Sigmoid colon (tissue), 7 donors: ENCODE measurements at places on chromosomes 2 and 18.
A peak's percentile ranks its signal among the peaks of the same experiment; 100 is the strongest.

DNA sequence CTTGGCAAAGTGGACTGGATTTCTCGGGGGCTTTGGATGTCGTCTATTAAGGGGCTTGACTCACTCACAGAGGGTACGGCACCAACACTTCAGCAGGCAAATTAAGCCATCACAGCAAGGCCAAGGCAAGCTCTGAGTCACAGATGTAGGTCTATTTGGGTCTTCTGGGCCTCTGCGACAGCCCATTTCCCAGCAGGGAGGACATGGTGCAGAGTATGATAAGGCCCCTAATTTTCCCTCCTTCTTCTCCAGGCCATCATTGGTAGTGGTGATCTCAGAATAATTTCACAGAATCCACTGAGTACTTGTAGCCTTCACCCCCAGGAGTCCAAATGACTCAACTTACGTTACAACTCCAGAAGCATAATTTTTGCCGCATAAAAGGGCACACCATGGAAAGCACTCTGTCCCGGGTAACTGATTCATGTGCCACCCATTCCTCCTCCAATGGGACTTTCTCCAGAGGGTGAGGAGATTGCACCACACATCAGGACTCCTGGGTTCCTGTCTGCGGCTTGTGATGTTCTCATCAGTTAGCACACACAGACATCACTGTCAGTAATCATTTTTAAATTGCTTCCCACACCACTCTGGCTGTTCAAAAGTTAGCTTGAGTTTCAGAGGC, 164.9 kb downstream of the TXNL1 start:
- H3K4me1 ChIP-seq = peaks cover 19% of the 10 kb centered on the region
- no peaks in the 10 kb centered on the region for H3K36me3 ChIP-seq
- H3K27ac ChIP-seq = no peak overlapping the region
- no peaks in the 10 kb centered on the region for H3K27me3 ChIP-seq
- no peak overlapping the region for H3K4me3 ChIP-seq

DNA sequence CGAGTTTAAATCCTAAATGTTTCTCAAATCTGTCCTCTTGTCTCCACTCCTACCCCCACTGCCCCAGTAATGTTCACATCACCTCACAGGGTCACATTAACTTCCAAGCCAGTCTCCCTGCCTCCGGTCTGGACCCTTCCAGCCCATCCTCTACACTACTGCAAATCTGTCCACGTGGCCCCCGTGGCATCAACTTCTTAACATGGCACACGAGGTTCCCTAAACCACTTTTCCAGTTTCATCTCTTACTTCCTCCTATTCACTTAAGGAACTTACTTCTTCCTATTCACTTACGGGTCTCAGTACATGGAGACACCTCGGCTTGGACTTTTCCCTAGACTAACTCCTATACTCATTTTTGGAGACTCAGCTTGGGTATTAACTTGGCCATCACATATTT, 27.0 kb downstream of the MRPL33 start:
- H3K27me3 ChIP-seq = no peaks in the 10 kb centered on the region
- no peaks in the 10 kb centered on the region for H3K36me3 ChIP-seq
- peaks cover 52% of the 10 kb centered on the region for H3K4me1 ChIP-seq
- no peak overlapping the region for H3K4me3 ChIP-seq
- peak overlapping the region; percentile 93 for H3K27ac ChIP-seq

- H3K27ac ChIP-seq = peak overlapping the region; percentile 96
- H3K27me3 ChIP-seq = no peaks in the 10 kb centered on the region
- H3K4me3 ChIP-seq = peak overlapping the region; percentile 95
- DNase-seq = no peak
- no peaks in the 10 kb centered on the region for H3K36me3 ChIP-seq
These were observed 598 bp upstream of the CEP68 start for GRCh38 chr2:65055422-65056214.

GRCh38 chr2:96811917-96812316, 4.2 kb upstream of the CNNM3 start:
- no peak overlapping the region for H3K4me3 ChIP-seq
- peak; percentile 88 for DNase-seq
- H3K27me3 ChIP-seq = no peaks in the 10 kb centered on the region
- H3K4me1 ChIP-seq = no peaks in the 10 kb centered on the region

DNA sequence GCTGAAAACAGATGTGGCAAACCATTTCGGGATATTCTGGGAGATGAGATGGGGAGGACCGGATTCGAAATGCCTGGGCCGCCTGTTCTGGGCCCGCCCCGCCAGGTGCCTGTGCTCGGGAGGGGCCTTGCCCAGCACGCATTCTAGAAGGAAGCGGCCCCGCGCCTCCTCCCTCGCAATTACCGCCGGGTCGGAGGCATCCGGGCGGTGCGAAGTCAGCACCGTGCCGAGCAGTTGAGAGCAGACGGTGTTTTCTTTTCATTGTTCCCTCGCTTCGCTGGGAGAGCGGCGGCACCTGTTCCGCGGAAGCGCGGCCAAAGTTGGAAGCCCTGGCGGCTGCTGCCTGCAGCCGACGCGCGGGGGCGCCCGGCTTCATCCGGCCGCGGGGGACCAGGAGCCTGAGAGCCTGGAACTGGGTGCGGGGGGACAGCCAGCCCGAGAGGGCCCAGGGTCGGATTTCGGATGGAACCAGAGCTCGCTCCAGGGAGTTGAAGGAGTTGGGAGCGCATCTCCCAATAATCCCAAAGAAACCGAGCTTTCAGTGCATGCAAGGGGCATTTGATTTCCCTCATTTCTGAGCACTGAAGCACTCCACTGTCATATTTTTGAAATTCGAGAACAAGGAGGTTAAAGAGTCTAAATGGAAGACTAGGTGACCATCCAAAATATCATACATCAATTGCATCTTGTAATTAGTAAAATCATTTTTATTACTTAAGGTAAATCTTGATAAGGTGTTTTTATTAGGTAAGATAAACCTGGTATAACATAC, 241.8 kb upstream of the RAB12 start:
- no peaks in the 10 kb centered on the region for H3K27me3 ChIP-seq
- H3K36me3 ChIP-seq = no peaks in the 10 kb centered on the region
- DNase-seq = no peak

DNA sequence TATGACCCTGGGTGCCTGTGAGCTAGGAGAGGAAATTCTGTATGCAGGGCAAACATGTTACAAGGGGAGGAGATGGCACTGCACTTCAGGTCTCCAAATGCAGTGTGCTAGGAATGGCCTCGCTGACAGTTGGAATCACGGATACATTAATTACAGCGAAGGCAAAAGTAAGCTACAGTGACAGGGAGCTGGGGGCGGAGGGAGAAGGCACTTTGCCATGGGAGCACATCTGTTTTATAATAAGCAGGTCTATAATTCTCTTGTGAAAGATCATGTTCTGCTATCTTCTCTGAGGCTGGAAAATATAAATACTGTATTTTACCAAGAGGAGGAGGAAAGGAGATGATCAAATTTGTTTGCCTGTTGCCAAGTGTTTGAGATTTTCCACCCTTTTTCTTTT, 56.3 kb upstream of the FZD5 start:
- H3K4me1 ChIP-seq = peaks cover 57% of the 10 kb centered on the region
- H3K36me3 ChIP-seq = no peaks in the 10 kb centered on the region
- peak overlapping the region; percentile 81 for H3K27ac ChIP-seq
- H3K27me3 ChIP-seq = no peaks in the 10 kb centered on the region
- peak overlapping the region; percentile 14 for H3K4me3 ChIP-seq

DNA sequence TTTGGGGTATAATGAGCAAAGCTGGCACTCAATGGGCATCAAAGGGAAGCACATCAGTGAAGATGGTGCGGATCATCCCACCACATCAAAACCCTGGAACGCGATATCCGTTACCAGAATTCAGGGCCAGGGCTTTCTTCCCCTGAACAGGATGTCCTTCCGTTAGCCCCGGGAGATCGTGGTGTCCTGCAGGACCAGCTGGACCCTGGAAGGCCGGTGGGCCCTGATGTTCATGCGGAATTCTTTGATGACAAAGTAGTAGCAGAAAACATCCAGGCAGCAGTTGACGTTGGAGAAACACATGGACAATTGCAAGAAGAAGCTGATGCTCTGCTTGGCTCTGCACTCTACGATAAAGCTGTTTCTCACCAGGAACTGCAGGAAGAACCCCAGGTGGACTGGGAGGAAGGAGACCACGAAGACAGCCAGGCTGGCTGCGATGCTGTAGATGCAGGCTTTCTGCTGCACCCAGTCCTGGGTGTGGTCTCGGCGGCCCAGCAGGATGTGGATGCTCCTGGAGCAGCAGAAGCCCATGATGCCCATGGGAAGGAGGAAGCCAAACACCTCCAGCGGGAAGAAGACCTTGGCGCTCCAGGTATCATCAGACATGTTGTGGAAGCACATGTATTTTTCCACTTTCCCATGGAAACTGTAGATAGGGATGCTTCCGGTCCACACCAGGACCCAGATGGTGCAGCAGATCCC, 15.0 kb downstream of the GPR55 start:
- no peak overlapping the region for H3K4me3 ChIP-seq
- no peaks in the 10 kb centered on the region for H3K27me3 ChIP-seq
- no peaks in the 10 kb centered on the region for H3K4me1 ChIP-seq
- no peaks in the 10 kb centered on the region for H3K36me3 ChIP-seq

DNA sequence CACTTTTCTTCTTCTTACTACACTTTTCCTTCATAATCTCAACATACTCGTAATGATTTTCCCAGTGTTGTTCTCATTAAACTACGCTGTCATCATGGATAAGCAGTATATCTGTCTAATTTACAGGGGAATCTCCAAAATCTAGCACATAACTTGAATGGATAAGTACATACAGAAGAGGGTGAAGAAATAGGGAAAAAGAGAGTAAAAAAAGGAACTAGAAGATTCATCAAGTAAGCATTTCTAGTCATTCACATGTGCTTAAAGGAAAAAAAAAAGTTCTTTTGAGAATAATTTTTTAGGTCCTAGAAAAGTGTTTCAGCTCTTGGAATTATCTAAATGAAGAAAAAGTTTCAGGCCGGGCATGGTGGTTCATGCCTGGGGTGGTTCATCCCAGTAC, 51.6 kb downstream of the SRBD1 start:
- H3K4me3 ChIP-seq = no peak overlapping the region
- DNase-seq = no peak
- H3K4me1 ChIP-seq = no peaks in the 10 kb centered on the region

- no peaks in the 10 kb centered on the region for H3K27me3 ChIP-seq
- DNase-seq = no peak
- peaks cover 13% of the 10 kb centered on the region for H3K4me1 ChIP-seq
- no peaks in the 10 kb centered on the region for H3K36me3 ChIP-seq
- H3K27ac ChIP-seq = no peak overlapping the region
These were observed 20.7 kb downstream of the SLC4A3 start for GRCh38 chr2:219648176-219648575.

GRCh38 chr2:109558076-109558882, 55.5 kb downstream of the SEPTIN10 start:
- peak overlapping the region; percentile 13 for H3K27ac ChIP-seq
- no peaks in the 10 kb centered on the region for H3K36me3 ChIP-seq
- H3K4me3 ChIP-seq = no peak overlapping the region
- DNase-seq = no peak

DNA sequence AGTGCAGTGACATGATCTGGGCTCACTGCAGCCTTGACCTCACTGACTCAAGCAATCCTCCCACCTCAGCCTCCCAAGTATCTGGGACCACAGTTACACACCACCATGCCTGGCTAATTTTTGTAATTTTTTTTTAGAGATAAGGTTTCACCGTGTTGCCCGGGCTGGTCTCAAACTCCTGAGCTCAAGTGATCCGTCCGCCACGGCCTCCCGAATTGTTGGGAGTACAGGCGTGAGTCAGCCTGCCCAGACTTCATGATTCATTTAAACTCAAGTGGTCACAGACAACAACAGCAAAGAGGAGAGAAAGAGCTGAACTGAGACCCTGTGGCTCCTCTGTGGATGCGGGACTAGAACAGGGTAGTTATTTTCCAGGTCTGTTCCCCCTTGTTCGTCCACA, 83.0 kb downstream of the TSHZ1 start:
- no peak for DNase-seq
- H3K27me3 ChIP-seq = no peaks in the 10 kb centered on the region
- no peak overlapping the region for H3K27ac ChIP-seq
- no peak overlapping the region for H3K4me3 ChIP-seq
- no peaks in the 10 kb centered on the region for H3K4me1 ChIP-seq
- no peaks in the 10 kb centered on the region for H3K36me3 ChIP-seq

GRCh38 chr2:117692001-117692763, 122.3 kb upstream of the DDX18 start:
- H3K36me3 ChIP-seq = no peaks in the 10 kb centered on the region
- no peak for DNase-seq
- no peaks in the 10 kb centered on the region for H3K4me1 ChIP-seq
- H3K4me3 ChIP-seq = no peak overlapping the region
- H3K27me3 ChIP-seq = no peaks in the 10 kb centered on the region
- no peak overlapping the region for H3K27ac ChIP-seq

DNA sequence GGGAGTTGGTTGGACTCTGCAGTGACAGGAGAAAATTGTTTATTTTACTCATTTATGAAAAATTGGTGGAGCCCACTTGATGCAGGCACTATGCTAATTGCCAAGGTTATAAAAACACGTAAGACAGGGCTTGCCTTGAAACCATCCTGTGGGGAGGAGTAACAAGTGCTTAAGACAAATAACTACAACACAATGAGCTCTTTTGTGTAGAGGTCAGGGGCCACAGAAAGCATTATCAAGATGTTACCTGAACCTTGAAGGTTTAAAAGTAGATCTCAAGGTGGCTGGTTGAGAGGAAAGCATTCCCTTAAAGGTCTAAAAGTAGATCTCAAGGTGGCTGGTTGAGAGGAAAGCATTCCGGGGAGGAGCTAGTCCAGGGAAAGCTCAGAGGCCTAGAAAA, 381.8 kb upstream of the POU3F3 start:
- no peak for DNase-seq
- no peaks in the 10 kb centered on the region for H3K36me3 ChIP-seq
- H3K4me1 ChIP-seq = no peaks in the 10 kb centered on the region
- H3K27ac ChIP-seq = no peak overlapping the region

DNA sequence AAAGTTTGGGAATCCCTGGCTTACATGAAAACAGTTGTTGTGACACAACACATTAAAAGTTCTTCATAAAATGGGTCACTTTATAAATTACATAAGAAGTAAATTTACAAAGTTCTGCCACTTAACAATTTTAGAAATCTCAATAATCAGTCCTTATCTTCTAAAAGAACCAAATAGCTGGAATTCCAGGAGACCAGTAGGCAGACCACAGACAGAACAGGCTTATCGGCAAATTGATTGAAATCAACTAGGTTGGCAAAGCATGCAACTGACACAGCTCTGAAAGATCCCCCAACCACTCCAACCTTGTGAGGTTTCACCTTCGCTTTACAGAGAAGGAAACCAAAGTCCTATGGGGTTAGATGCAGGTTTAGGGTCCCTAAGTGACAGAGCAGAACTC, 103.0 kb downstream of the DNER start:
- H3K4me1 ChIP-seq = no peaks in the 10 kb centered on the region
- H3K27ac ChIP-seq = no peak overlapping the region
- H3K36me3 ChIP-seq = no peaks in the 10 kb centered on the region
- no peak overlapping the region for H3K4me3 ChIP-seq
